Psoas muscle (tissue), 8 donors: ENCODE measurements at places on chromosomes 12 and 14. TPM values are rescaled to one million over a fixed set of nuclear protein-coding genes. Genes with fewer than 3 reads are reported as not detected.
A peak's percentile ranks its signal among the peaks of the same experiment; 100 is the strongest.

The RASSF9 gene
- 1.4 TPM for polyA plus RNA-seq

DNA sequence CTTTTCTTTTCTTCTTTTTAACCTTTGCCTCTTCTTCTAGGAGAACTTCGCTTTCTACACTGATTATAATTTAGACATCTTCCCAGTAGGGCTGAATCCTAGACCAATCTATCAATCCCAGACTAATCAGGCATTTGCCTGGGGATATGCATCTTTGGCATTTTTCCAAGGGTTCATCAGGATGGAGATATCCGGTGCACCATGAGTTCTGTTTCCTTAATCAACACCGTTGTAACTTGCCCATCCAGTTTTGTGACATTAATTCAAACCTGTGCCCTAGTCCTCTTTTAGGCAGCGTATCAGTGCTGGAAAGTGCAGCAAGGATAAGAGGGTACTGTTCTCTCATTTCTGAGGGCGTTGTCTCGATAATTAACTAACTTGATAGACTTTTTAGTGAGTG is 617 bp upstream of the MGP start:
- DNase-seq, result no peak

DNA sequence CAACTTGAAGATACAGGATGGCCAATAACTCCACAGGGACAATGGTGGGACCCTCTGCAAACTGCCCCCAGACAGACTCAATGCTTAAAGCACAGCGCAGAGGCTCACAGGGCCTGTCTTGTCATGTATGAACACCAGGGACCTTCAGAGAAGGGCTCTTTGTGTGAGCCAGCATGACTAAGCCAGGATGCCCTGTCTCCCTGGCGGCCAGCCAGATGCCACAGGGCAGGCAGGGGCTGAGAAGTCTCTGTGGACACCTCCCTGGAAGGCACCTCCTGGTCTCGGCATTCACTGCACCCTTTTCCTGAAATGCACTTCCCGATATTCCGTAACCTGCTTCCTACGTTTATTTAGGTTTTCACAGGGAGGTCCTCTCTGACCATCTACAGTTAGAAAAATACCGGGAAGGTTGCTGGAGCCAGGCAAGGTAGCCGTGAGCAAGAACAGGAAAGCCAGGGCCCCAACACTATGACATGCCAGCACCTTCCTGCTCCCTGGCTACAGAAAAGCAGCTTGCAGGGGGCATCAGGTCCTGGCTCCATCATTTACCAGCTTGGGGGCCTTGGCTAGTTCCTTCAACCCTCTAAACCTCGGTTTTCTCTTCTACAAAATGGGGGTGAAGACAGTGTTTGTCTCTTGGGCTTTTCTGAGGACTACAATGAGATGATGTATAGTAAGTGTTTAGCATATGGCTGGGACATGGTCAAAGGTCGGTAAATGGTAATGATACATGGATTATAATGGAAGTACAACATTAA is 65.0 kb downstream of the PITPNM2 start:
- DNase-seq, result peak; percentile 84

GRCh38 chr14:50528000-50528399 is 4.4 kb downstream of the MAP4K5 start:
- DNase-seq, result no peak

DNA sequence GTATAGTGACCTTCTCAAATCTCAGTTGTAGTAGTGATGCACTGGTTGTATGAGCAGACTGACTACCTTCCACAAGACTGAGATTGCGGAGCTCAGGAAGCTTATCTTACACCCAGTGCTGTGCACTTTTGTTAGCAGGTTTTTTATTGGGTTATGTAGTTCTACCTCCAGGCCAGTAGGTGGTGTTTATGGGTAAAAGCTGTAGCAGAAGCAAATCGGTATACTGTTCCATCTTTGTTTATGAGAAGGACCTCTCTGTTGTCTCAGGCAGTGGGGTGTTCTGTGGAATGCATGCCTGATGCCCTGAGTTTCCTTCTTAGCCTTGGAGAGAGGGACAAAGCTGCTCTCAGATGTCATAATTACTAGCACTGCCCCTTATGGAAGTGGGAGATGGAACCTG is 217.8 kb downstream of the LRFN5 start:
- no peak for DNase-seq

The SLC7A8 gene
- 10.4 TPM for polyA plus RNA-seq

GRCh38 chr14:64196056-64196455 is 98.1 kb downstream of the ESR2 start:
- no peak for DNase-seq

- DNase-seq, result no peak
Measured at GRCh38 chr12:42299392-42300308, 26.2 kb downstream of the ZCRB1 start.

GRCh38 chr12:89391726-89392336 is 39.5 kb upstream of the DUSP6 start:
- no peak for DNase-seq

The LIN7A gene
- 0.48 TPM for polyA plus RNA-seq

DNA sequence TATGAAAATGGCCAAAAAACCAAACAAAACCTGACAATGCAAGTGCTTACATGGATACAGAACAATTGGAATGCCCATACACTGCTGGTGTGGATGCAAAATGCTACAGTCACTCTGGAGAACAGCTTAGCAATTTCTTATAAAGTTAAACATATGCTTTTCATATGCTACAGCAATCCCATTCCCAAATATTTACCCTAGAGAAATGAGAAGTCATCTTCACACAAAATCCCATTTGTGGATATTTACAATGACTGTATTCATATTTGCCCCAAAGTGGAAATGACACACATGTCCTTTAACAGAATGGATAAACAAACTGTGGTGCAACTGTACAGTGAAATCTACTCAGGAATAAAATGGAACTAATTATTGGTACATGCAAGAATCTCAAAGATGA is 20.4 kb downstream of the SAV1 start:
- no peak for DNase-seq

DNA sequence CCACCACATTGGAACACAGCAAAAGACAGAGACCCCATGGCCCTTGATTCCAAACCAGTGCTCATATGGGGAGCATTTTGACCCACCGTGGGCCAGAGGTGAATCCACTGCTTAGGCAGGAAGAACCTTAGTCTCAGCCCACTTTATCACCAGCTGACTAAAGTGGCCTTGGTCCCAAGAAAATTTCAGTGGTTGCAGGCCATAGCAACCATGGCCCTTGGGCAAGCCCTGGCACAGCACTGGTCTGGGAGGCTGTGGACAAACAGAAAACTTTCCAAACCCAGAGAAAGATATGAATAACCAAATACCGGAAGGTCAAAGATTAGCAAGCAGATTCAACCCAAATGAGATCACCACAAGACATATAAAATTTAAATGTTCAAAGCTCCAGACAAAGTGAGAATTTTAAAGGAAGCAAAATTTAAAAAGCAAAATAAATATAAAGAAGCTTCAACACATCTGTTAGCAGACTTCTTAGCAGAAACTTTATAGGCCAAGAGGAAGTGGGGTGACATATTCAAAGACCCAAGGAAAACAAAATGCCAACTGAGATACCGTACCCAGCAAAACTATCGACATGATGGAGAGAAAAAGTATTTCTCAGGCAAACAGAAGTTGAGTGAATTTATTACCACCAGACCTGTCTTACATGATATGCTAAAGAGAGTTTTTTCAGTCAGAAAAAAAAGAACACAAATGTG is 7.8 kb downstream of the KLRK1 start:
- no peak for DNase-seq

The PRB2 gene
- polyA plus RNA-seq, result not detected

The C12orf50 gene
- 0.09 TPM for polyA plus RNA-seq

The KLRC3 gene
- polyA plus RNA-seq, result not detected

GRCh38 chr12:53097564-53098353 is at the start of gene IGFBP6:
Gene IGFBP6 (plus strand): TSS chr12:53097667. CDS start chr12:53097718, 51 bp downstream.
- DNase-seq, result peak; percentile 82

GRCh38 chr12:65614259-65614889 is 209.9 kb upstream of the HMGA2 start:
- DNase-seq, result no peak

The FAM222A gene
- 3.3 TPM for polyA plus RNA-seq

The SAMD4A gene
- 22.1 TPM for polyA plus RNA-seq

DNA sequence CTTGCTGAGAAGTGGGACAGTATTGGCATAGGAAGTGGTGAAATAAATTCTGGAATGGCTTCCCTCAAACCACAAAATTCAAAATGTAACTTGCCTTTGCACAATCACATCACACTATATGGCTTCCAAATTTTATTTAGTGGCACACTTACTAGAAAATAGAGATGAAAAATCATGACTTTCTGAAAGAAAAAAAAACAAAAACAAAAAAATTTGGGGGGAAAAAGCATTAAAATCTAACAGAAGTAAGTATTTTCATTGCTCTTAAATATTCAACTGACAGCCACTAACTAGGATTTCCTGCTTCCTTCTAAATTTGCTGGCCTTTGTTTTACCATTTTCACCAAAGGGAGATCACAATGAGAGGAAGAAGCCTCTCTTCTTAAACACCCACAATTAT is 23.0 kb downstream of the ATF7 start:
- no peak for DNase-seq

The SYT10 gene
- not detected for polyA plus RNA-seq

- DNase-seq, result peak; percentile 82
Measured at GRCh38 chr12:53071591-53072551, 7.3 kb downstream of the SPRYD3 start.

The IGFBP6 gene
- polyA plus RNA-seq, result 27.0 TPM

DNA sequence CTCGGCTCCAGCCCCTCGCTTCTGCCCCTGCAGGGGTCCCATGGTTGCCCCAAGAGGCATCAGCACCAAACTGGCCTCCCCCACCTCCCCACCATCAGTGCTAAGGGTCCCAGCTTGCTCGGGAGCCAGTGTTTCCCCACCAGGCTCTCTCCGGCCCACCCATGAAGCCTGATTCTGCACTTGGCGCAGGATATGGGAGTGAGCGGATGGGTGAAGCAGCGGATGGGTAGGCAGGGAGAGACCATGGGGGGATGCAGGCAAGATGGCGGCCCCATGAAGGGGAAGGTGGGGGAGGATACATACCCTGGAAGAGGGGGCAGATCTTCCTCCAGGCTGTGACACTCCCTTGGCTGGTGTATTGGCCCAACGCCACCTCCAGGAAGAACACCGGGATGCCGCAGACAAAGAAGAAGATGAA is 9.7 kb downstream of the SLC6A12 start:
- no peak for DNase-seq

DNA sequence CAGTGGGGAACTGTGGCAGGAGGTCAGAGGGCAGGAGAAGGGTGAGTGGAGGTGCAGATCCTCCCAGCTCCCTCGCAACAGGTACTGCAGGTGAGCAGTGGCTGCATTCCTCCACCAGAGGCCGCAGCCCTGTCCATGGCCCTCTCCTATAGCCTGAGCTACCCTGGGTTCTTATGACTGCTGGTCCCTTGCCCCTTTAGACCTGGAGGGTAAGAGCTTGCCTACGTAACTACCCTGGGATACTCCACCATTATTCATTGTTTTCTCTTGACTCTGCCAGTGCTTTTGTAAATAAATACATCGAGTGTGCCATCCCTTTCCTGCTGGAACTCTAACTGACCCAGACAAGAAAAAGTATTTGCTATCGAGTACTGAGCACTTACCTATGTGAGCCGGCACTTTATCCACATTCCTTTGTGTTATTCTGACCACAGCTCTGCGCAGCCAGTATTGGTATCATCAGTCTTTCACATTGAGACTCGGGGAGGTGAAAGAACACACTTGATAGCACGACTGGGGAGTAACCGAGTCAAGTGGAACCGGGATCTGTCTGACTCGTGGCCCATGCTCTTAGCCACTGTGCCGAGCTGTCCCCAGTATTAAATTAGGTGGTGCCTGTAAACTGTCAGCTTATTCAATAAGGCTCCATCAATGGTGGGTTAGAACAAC is 38.5 kb downstream of the LTBP2 start:
- peak; percentile 37 for DNase-seq

The TMEM229B gene
- 0.14 TPM for polyA plus RNA-seq

- DNase-seq, result no peak
Measured at GRCh38 chr14:79465651-79466050, 745.7 kb downstream of the DIO2 start.

- DNase-seq, result no peak
Measured at GRCh38 chr12:105445649-105446048, 115.2 kb downstream of the C12orf75 start.

- no peak for DNase-seq
Measured at GRCh38 chr12:14871247-14871646, 14.4 kb downstream of the MGP start.

- no peak for DNase-seq
Measured at GRCh38 chr12:6507102-6507998, 13.4 kb downstream of the NCAPD2 start.

- no peak for DNase-seq
Measured at GRCh38 chr12:110615171-110615570, 1.2 kb downstream of the TCTN1 start.

- DNase-seq, result no peak
Measured at GRCh38 chr14:89707086-89707485, 247.4 kb downstream of the EFCAB11 start.

- DNase-seq, result no peak
Measured at GRCh38 chr14:93228550-93228949, 21.5 kb downstream of the UBR7 start.

DNA sequence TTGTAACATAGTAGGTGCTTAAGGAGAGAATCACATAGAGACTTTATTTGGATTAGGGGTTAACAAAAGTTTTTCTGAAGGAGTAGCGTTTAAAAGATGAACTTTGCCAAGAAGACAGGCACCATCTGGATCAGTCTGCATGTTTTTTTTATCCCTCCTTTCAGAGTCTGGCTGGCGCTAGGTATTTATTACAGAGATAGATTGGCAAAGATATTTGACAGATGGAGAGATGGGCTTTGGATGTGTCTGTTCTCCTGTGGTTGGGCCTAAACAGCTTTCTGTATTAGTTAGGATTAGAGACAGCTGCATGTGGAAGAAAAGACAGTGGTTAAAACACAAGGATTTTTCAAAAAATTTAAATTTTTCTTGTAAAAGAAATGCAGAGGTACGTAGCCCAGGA is 133.9 kb downstream of the C12orf75 start:
- no peak for DNase-seq

DNA sequence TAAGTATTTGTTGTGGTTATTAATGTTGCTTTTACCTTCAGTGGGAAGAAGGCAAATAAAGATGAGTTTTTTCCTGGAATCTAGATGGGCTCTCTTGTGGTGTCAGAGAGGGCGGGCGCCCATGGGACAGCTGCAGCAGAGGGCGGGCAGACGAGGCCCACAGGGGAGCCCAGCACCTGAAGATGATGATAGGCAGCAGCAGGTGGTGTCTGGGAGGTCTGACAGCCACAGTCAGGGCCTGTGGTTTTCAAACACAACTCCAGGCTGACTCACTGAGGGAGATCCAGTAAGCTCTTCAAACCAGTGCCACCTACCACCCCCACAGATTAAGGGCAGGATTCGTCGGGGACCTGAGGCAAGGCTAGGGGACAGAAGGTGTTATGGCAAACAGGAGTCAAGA is 42.8 kb downstream of the NKX2-1 start:
- no peak for DNase-seq

- no peak for DNase-seq
Measured at GRCh38 chr14:48725051-48725734, 861.0 kb downstream of the RPS29 start.

- no peak for DNase-seq
Measured at GRCh38 chr12:59164991-59165718, 244.9 kb upstream of the LRIG3 start.

DNA sequence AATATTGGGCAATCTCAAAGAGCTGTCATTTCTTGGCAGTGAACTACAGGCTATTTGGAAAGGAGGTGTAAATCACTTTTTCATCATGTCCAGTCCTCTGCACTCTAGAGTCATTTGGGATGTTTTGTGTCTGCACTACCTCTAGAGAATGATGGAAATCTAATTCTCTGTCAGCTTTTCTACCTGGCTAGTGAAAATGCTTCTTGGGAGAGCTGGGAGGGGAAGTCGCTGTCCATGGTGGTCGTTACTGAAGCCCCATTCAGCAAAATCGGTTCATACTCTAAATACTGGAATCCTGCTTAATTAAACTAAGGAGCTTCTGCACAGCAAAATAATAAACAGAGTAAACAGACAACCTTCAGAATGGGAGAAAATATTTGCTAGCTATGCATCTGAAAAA is 251.8 kb downstream of the APAF1 start:
- no peak for DNase-seq

The INSM2 gene
- polyA plus RNA-seq, result not detected
